ENCODE measurements at places on chromosomes 13 and 19.

- no peak for DNase-seq
Observed at GRCh38 chr19:16027528-16027927, 48.8 kb upstream of the TPM4 start.

DNA sequence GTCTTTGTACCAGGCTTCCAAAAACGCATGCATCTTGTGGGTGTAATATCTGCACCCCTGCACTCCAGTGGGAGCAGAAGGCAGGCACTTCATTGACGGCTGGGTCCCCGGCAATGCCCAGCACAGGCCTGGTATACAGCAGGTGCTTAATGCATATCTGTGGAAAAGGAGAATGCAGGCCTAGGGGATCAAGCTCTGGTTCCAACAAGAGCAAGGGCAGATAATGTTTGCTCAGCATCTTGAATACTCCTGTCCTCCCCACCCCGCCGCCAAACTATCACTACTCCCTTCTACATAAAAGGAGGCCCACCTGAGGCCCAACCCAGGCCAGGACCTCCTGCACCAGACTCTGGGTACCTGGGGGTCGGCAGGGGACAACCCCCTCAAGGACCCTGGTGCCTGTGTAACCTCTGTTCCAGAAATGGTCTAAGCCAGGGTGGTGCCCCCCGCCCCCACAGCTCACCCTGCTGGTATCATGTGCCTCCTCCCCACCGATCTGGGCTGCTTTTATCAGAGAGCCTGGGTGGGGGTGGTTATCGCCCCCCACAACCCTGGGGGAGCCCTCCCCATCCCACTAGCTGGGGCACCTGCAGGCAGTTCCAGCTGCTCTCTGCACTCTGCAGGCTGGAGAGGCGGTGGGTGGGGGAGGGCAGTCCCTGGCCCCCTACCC lies 4.8 kb downstream of the KLF16 start:
- no peak for DNase-seq

- DNase-seq = no peak
Observed at GRCh38 chr13:108785844-108786243, 156.4 kb downstream of the MYO16 start.

- no peak for DNase-seq
Observed at GRCh38 chr13:25867038-25867437, 184.8 kb downstream of the SHISA2 start.

DNA sequence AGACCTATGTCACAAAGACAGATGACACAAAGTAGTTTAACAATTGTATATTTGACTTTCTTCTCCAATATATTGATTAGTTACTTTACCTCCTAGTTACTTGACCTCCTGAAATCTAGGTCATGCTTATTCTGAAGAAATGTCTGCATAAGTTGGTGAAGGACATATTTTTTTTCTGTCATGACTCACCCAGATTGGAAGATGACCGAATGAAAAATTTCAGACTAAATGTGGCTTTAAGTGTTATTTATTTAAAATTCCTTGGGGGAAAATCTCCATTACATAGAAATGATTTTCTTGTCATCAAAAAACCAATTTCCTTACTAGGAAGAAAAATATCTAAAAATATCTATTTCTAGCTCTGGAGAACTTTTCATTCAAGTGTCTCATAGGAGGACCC lies 217.1 kb downstream of the POSTN start:
- DNase-seq = no peak

DNA sequence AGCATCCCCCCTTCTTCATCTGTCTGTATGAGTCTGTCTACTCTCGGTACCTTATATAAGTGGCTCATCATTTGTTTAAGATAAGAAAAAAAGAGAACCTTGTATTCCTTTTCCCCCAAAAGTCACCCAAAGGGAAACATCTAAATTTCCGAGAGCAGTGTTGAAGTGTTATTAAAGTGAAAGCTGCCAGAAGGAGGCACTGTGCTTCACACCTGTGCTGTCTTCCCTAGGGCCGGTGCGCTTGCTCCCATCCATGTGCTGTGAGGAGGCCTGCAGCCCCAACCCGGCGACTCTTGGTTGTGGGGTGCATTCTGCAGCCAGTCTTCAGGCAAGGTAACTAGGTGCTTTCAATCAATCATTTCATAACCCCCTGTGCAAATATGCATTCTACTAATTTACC lies 97.5 kb downstream of the TNFRSF19 start:
- DNase-seq = no peak

DNA sequence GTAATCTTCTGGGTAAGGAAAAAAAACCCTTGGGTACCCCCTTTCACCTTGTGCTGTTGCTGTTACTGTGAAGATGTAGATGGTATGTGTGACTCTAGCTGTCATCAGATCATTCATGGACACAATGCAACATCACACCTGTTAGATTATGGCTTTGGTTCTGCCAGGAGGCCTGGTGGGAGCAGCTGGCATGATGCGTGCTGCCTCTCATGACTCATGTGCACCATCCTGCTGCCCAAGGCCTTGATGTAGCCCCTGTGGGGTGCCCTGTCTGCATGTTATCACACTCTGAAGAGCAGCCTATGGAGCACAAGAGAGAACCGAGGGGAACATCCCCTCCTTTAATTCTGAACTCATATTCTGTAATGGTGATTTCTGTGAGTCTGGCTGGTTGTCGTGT lies 57.7 kb upstream of the TEX29 start:
- no peak for DNase-seq

DNA sequence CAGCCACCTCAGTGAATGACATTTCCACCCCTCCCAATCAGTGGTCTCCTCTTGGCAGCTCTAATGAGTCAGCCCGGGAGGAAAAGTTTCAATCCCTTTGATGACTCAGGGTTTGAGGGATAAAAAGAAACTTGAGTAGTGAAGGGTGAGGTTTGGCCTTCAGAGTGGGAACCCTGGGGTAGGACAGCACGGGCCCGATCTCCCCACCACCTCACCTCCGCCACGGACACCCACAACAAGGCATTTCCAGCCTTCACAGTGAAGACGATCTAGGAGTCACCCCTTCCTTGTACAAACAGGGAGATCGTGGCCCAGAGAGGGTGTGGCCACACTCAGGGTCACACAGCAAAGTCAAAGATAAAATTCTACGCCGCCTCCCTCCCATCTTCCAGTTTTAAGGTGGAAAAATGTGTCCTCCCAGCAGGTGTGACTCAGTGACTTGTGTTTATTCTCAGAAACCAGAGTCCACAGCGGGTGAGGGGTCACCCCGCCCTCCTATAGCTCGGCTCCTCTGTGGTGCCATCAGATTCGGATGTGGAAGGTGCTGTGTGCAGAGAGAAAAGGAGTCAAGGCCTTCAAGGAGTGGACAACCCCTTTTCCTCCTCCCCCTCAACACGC lies 12.3 kb downstream of the CIB3 start:
- peak; percentile 57 for DNase-seq

DNA sequence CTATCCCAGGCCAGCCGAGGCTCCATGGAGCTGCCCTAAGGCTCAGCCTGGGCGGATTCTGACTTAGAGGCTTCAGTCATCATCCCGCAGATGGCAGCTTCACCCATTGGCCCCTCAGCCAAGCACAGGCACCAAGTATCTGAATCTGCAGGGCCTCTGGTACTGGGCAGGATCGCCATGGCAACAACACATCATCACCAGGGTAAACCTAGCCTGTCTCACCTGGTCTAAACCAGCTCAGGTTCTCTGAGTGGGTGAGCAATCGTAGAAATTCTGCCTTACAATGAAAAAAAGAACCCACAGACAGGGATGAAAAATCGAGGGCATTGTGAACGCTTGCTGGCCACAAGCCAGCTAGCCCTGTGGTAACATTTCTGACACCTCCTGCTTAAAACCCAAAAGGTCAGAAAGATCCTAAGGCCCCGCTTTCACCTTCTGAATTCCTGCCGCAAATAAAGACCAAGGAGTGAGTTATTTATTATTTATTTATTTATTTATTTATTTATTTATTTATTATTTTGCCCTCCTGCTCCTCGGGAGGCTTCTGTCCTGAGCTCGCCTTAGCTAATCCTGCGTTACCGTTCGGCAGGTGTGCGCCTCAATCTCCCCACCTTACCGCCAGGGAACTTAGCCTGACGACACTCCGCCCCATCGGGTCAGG lies 12.0 kb upstream of the CEACAM21 start:
- no peak for DNase-seq

- DNase-seq = peak; percentile 16
Observed at GRCh38 chr19:16470911-16471811, 609 bp downstream of the EPS15L1 start.

GRCh38 chr19:12694641-12695040 lies 1.8 kb downstream of the FBXW9 start:
- DNase-seq = no peak

- no peak for DNase-seq
Observed at GRCh38 chr19:10211061-10211460, 16.3 kb upstream of the DNMT1 start.

- no peak for DNase-seq
Observed at GRCh38 chr13:25836574-25837336, 215.1 kb downstream of the SHISA2 start.

DNA sequence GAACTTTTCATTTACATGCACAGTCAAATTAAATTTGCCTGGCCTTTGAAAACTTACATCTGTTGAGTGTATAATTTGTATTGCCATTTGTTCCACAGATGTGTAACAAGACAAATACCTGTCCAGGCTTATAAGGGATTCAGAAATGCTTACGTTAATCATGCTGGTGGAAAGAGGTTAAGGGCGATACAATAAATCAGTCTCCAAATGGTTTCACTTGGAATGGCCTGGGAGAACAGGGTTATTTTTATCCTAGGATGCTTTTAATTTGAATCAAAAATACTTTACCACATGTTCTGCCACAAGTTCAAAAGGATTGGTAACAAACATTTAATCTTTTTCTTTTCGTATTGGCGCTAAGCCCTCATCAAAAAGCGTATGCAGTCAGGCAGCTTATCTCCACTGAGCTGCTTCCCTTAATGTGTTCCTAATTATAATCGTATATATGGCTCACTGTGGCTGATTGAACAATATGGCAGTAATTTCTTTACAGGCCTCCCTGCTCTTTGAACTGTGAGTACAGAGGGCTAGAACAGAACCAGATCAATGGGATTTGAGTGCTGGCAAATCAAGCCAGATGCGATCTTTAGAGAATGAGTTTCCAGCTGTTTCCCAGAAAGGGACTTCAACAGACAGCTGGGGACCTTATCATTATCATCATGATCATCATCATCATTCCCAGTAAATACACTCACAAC lies 425.7 kb downstream of the SPRY2 start:
- DNase-seq = no peak

DNA sequence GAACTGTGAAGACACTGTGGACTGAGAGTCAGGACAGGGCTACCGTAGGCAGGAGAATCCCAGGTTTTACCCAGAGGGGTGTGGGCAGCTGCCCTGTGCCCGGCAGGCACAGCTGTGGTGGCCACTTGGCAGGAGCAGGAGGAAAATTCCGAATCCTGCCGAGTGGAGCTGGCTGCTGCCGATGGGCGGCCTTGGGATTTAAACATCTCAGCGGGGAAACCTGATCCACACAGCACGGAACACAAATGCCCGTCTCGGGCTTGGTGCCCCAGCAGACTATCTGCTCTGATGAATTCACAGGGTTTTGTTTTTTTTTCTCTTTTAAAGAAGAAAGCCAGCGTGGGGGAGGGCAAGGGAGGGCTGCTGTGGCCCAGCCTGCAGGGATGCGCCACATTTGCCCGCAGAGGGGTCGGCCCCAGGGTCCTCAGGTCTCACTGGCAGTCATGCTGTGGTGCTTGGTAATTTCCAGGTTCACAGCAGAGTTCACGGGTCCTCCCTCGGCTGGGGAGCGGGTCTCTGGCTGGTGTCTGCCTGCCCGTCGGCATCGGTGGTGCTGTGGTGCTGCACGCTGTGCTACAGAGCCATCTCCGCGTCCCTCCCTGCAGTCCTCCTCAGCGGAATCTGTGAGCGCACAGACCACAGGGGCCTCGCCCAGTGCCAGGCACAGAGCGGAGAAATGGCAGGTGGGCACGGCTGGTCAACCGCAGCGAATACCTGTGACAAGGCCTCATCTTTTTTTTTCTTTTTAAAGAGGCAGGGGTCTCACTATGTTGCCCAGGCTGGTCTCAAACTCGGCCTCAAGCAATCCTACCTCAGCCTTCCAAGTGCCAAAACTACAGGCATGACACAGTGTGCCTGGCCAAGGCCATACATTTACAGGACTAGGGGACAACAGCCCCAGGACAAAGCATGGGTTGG lies 28.1 kb downstream of the MPND start:
- no peak for DNase-seq

- no peak for DNase-seq
Observed at GRCh38 chr19:54477650-54478049, 4.6 kb upstream of the CDC42EP5 start.

GRCh38 chr19:18895038-18895823 lies 727 bp downstream of the CERS1 start:
- no peak for DNase-seq

DNA sequence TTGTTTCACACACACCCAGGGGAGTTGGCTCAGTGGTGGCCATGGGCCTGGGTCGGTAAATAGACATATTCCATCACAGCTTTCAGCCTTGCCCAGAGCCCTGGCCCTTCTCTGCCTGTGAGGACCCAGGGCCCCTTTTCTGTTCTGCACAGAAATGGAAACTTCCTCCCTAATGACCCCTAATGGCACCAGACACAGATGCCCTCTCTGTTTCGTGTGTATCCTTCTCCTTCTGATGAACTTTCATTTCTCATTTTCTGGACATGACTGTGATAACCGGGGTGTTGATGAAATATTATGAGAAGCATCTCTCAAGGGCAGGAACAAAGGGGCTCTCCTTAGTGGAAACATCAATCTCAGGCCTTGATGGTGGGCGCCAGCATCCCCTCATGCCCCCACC lies 12.8 kb downstream of the LILRA1 start:
- DNase-seq = no peak

GRCh38 chr19:41606215-41606837 lies 20.5 kb downstream of the CEACAM4 start:
- DNase-seq = no peak

DNA sequence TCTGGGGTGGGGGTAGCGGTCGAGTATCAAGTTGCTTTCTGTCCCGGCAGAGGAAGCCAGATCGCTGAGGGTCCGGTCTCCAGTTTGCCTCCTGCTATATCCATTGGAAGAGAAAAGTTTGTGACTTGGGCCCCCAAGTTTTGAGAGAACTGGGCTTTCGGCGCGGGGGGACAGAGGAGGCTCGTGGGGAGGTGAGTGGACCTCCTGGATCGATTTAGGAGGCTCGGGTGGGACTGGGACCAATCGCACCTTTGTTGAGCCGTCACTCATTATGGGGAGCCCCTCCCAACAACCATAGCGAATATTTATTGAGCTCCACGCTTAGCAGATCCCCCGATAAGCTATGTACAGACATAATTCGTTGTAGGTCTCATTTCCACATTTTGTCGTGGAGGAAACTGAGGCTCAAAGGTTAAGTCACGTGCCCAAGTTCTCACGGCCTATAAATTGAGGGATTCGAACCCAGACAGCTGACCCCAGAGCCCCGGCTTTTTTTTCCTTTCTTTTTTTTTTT lies 909 bp downstream of the RFXANK start:
- no peak for DNase-seq
